CD4-positive, alpha-beta T cell treated with Interleukin-4 for 1 hour (primary cell): ENCODE measurements at places on chromosomes 5 and 9.

GRCh38 chr5:172494630-172495505 is 40.5 kb upstream of the SH3PXD2B start:
- no peak for DNase-seq

- DNase-seq, result no peak
Measured at GRCh38 chr5:135214897-135215616, 181.0 kb upstream of the PITX1 start.

DNA sequence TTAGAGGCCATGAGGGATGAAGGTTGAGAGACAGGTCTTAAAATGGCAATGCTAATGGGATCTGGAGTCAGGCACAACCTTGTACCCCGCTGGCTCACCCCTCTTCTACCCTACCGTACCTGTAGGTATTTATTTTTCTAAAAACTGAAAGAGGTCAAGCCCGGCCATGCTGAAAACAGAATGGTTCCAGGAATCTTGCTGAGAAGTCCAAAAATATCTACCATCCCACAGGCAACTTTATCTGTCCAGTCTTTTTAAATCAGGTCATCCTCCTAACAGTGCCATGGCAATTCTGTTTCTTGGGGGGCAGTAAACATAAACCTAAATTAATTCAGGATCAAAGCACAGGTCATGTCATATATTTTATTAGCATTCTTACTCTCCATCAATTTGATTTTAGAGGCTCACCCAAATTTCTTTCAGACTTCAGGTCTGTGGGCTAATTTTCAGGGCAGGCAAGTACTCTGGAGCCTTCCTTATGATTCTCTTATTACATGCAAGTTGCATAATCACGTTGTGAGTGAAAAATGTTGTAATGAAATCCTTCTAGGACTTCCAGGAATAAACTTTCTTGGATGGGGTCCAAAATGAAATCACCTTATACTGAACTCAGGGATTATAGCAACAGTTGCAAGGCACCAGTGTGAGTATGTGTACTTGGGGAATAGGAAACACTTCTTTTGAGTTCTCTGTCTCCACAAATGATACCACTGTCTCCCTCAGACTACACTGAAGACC is 102.7 kb upstream of the NREP start:
- DNase-seq, result no peak

GRCh38 chr5:1916041-1917001 is 33.6 kb upstream of the IRX4 start:
- no peak for DNase-seq

- DNase-seq, result peak; percentile 75
Measured at GRCh38 chr9:136122425-136123383, 4.0 kb upstream of the TMEM250 start.

DNA sequence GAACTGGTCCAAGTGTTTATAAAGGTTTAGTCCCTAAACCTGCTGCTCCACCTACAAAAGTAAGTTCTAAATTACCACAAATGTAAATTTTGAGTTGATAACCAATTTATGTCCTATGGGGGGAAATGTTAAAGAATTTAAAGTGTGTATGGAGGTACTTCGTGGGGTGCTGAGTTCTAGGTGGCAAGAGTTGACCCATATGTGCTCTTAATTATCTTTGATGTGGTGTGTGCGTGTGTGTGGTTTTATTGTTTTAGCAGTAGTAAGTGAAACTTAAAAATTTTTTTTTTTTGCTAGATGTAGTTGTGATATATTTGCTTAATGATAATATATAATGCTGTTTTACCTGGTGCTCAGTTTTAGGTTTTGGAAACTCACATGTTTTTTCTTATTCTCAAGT is 72.6 kb downstream of the GPBP1 start:
- peak; percentile 55 for DNase-seq

- no peak for DNase-seq
Measured at GRCh38 chr5:10018201-10019069, 231.3 kb downstream of the ATPSCKMT start.

DNA sequence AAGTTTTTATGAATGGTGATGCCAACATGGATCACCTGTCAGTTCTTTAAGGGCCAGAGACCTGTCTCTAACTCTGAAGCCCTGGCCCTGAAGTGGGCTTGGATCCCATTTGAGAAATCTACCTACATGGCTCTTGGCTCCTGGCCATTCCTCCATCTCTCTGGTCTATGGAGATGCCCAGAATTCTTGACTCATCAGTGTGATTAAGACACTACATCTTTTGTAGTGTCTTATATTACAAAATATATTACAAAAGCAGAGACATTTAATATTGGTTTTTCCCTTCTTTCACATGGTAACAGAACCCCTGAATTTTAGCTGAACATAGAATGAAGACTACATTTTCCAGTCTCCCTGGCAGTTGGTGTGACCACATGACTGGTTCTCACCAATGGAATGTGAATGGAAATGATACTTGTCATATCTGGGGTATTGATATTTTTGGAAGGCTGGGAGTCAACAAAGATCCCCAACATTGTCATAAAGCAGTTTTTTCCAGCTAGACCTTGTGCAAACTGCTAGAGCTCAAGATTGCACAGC is 198.3 kb downstream of the SREK1 start:
- DNase-seq, result no peak

DNA sequence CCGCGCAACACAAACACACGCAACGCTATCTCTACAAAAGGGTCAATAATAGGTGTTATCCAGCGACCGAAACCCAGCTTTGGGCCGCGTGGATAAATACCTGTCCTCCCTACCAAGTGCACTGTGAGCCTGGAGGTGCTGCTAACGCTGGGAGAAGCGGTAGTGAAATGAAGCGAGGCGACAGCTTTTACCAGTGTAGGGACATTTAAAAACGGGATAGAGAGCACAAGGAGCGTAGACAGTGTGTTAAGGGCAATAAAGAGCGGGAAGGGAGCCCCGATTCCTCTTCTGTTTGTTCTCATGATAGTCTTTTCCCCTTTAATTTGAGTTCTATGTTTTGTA is 421 bp upstream of the DEPDC1B start:
- no peak for DNase-seq

DNA sequence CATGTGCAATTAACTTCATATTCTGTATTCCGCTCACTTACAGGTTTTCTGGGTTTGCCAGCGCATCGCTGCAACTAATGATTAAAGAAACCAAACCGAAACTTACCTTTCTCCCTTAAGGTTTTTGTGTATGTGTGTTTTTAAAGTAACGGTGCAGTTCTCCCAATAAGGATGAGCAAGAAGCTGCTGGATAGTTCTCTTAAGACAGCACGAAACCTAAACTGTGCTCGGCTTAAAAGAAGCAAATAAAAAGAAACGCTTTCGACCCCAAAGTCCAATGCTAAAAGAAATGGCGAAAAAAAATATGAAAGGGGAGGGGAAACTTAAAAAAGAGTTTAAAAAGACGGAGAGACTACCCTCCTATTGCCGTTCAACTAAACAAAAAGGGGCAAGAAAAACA is 340 bp downstream of the ELAVL2 start:
- no peak for DNase-seq

GRCh38 chr9:135259273-135259672 is 171.8 kb downstream of the OLFM1 start:
- no peak for DNase-seq

DNA sequence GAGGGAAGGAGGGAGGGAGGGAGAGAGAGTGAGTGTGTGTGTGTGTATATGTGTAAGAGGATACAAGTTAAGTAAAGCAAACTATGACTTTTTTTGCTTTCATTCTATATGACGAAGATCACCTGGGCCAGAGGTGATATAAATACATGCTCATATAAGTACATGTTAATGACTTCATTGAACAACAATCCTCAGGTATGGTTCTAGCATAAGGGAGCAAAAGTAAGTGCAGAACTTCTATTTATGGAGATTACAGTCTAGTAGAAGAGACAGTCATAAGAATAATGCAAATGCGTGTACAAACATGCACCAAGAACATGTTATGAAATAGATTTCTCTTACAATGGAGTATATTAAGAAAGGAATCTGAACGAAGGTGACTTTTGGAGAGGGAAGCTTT is 1804.0 kb downstream of the MAT2B start:
- no peak for DNase-seq

DNA sequence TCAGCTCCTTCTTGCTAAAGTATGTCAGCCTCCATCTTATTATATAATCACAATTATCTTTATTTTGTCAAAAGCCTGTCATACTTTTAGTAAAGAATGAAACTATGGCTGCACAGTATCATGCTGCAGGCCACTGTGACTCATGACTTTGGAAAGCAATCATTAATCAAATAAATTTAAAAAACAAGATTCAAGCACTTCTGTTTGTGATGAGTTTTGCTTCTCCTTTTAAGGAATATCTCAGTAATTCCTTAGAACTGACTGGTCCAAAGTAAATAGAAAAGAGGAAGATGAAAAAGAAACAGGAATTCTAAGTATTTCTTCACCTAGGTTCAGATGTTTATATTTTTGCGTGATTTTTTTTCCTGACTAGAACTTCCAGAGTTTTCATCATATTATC is 83.1 kb downstream of the EDIL3 start:
- DNase-seq, result no peak

DNA sequence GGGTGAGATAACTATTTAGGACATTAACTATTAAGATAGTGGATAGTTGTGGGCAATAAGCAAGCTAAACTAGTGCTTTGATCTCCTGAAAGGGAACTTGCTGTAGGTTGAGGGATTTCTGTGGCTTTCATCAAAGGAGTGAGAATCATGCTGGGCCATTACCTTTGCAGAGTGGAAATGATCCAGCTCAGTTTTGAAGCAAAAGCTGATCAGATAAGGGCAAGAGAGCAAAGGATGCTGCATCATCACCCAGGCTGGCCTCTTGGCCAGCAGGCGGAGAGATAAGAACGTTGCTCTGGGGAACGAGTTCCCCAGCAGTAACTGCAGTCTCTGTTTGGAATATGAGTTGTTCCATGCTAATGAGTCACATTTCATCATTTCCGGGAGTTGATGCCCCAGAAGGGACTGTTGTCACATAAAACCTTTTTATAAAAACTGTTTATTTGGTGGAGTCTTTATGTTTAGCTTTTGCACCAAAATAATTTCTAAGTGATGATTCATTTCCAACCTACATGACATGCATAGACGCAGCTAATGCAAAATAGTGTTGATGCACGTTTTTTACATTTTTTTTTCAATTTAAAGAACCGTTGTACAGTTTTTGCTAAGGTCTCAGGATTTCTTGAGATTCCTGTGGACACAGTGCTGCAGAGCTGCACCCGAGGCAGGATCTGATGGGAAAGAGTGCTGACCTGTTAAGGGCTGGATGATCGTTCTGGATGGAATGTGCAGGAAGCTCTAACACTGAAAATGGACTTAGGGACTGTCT is 99.3 kb downstream of the ACTBL2 start:
- no peak for DNase-seq

- DNase-seq, result peak; percentile 7
Measured at GRCh38 chr9:87662808-87663528, 63.0 kb upstream of the CTSL start.

DNA sequence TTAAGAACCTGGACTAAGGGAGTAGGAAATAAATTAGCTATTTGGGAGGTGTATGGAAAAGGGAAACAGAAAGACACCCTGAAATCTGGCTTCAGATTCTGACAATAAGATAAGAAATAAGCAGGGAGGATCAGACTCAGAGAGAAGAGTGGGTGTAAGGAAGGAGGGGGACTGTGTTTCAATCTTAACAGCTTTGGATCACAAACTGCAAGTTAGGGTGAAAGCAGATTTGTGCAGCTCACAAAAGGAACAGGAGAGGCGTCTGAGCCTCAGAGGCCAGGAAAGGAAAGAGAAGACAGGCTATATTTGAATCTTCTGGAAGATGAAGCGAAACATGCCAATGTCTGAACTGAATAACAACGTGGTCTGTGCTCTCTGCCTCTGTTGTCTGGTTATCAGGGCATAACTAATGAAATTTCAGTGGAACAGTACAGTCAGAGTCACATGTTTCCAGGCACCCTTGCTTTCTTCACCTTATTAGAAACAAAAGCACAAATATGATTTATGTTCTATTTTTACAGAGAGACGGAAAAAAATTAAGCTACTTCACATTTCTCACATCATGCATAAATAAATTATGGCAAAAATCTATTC is 26.6 kb downstream of the SGTB start:
- DNase-seq, result no peak

DNA sequence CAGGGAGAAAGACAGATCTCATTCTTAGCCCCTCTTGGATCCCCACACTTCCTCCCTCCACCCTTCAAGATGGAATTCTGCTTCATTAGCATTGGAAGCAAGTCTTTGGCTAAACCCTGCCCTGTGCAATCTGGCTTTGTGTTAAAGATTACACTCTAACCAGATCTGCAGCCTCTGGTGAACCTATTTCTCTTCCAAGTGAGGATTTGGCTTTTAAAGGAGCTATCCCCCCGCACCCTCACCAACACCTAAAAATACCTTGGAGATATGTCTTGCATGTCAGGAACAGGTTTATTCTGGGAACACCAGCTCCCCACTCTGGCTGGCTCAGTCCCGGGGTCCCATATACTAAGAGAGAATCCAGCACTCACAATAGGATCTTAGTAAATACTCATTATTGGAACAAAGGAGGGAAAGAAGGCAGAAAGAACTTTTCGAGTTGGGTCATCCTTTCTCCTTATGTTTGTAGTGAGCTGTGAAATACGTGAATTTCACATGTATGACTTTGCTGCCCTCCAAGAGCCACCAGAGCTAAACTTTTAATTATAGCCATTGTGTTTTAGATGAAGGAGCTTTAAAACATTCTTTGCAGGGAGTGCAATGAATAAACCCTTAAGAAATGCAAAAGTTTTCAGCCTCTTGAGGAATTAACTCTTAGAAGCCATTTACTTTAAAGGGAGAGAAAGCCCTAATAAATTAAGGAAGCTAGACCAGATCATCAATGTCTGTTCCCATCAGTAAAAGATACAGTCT is 53.7 kb upstream of the HRH2 start:
- DNase-seq, result no peak

DNA sequence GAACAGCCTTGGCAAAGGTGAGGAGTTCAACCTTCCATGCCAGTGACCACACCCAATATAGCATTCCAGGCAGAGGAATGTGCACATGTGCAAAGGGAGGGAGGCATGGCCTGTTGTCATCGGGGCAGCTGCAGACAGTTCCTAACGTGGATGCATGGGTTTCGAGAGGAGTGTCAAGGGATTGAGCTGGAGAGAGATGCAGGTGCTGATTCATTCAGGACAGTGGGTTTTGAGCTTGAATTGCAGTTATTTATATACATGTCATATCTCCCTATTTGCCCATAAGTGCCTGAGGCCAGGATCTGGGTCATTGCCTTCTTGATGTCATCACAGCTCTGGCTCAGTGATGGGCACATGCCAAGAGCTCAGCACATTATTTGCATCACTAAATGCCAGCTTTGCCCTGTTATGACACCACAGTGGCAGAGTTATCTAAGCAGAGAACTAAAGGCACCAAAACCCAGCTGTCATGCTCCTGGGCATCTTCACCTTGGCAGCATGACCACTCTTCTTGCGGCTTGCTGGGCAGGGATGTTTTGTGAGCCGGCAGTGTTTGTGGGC is 278.0 kb downstream of the NTRK2 start:
- DNase-seq, result no peak

- DNase-seq, result no peak
Measured at GRCh38 chr9:9229269-9229668, 1383.5 kb downstream of the PTPRD start.

DNA sequence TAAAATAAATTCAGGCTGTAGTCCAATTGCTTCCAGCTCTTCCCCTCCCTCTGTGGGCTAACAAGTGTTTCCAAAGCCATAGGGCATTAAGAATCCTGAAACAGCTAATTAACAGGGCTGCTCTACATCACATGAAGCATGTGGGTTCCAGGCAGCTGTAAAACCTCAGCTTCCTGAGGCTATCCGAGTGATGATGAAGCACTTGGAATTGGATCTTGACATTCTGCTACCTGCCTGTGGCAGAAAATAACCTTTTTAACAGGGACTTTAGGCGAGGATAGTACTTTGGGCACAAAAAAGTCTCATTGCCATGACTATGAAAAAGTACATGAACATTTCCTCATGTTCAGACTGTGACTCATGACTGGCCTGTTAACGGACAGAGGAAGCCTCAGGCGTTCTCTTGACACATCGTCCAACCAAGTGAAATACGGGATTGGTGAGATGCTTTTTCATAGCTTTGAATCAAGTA is 107.2 kb downstream of the PDE4D start:
- no peak for DNase-seq
